ENCODE measurements at places on chromosomes 7 and 10.

GRCh38 chr10:82742478-82742877 is 867.5 kb downstream of the NRG3 start:
- no peak for DNase-seq

- DNase-seq, result no peak
Observed at GRCh38 chr10:16960551-16960950, 143.3 kb upstream of the RSU1 start.

- DNase-seq, result no peak
Observed at GRCh38 chr10:52523696-52524095, 209.6 kb downstream of the DKK1 start.

- DNase-seq, result no peak
Observed at GRCh38 chr7:28187012-28187411, 6.4 kb upstream of the JAZF1 start.
